ENCODE measurements at places on chromosomes 2 and 18.

GRCh38 chr18:79900610-79901570, 50.6 kb downstream of the SLC66A2 start:
- ATAC-seq = no peak

DNA sequence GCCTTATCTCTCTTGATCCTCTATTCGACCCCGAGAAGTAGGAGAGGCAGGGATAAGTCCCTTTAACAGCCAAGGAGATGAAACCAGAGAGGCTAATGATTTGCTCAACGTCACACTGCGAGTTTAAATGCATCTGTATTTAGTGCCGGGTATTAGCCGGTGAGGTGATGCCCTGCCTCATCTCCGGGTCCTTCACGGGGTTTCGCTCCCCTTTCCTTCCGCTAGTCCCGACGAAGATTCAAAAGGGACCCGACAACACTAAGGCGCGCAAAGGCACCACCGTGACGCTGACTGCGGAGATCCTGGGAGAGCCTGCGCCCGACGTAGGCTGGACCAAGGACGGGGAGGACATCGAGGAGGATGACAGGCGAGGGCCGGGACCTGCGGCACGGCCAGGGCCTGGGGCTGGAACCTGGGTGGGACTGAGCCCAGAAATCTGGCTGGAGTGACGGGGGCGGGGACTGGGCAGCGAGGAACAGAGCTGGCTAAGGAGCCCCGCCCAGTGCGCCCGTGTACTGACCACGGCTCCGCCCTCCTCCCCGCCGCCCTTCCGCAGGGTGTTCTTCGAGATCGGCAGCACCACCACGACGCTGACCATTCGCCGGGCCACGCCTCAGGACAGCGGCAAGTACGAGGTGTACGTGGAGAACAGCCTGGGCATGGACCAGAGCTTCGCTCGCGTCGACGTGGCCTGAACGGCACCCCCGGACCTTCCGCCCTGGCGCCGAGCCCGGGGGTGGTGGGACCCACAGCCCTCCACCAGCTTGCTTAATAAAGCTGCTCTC, 1.0 kb upstream of the GMPPA start:
- peak; percentile 21 for ATAC-seq

GRCh38 chr18:9696701-9697100, 11.4 kb upstream of the RAB31 start:
- no peak for ATAC-seq

GRCh38 chr2:118431165-118431517, 342.9 kb downstream of the INSIG2 start:
- no peak for ATAC-seq

DNA sequence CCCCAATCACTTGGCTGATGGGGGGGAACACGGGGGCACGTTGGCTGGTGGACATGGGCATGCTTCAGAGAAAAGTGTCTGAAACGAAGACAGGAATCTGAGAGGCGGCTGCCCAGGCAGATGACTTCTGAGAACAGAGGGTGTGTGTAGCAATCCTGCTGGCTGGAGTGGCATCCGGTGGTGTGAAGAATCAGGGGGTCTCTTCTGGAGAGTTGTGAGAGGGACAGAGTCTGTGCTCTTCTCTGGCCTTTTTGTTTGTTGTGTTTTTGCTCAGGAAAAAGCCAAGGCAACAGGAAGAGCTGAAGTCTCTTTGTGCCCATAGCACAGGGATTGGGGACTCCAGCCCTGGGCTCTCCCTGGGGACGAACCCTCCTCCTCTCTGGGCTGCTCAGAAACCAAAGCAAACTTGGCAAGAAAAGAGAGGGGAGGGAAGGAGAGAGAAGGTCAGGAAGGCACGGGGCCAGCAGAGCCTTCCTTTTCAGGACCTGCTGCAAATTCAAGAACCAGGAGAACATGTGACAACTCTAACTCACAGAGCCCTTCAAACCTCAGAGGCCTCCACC, 97.0 kb upstream of the SMAD2 start:
- peak; percentile 1 for ATAC-seq

- ATAC-seq = no peak
Observed at GRCh38 chr2:221975151-221975550, 323.6 kb downstream of the PAX3 start.
